ENCODE measurements at places on chromosomes 16 and 17.

GRCh38 chr16:76622876-76623275 lies 345.7 kb downstream of the CNTNAP4 start:
- DNase-seq: no peak

- no peak for DNase-seq
Observed at GRCh38 chr17:20262226-20263114, 204.9 kb downstream of the LGALS9B start.

GRCh38 chr17:67262435-67263117 lies 17.6 kb upstream of the HELZ start:
- DNase-seq: no peak

- DNase-seq: no peak
Observed at GRCh38 chr16:8740775-8741355, 56.6 kb downstream of the TMEM186 start.

DNA sequence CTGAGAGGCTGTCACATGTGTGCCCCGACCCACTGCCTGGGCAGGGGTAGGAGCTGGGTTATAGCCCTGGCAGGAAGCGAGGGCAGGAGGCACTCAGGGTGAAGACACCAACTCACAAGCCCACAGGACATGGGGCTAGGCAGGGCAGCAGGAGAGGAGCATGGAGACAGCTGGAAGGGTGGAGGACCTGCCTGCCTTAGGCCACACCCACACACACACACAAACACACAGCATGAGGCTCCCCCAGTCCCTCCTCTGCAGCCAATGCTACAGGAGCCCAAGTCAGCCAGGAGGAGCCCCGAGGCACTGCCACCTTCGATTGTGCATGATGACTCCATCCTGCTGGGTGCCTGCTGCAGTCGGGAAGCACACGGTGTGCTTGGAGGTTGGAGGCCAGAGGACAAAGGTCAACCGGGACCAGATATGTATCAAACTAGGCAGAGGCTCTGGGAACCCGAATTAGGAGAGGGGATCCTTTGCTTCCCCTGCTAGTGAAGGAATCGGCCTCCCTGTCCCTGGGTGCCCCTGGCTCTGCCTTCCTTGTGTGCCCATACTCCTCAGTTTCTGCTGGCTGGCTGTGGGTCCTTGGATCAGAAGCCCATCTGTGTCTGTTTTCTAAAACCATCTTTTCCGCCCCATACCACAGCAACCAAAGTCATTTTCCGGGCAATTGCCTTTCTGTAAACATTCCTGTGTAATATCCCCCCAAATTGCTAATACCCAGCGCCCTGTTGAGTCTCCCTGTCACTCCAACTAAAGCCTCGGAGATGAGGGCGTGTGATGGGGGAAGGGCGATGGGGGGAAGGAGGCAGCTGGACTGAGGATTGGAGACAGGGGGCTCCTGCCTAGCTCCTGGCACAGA lies 20.5 kb downstream of the SRCIN1 start:
- DNase-seq: peak; percentile 61

Measured in H1 (cell line).